ENCODE measurements at places on chromosomes 13 and 19.

- no peak for DNase-seq
These were observed 34.9 kb downstream of the ACTN4 start for GRCh38 chr19:38682195-38682867.

GRCh38 chr19:30046522-30046921 lies 104.5 kb downstream of the URI1 start:
- no peak for DNase-seq

GRCh38 chr13:46102255-46102605 lies 2.6 kb downstream of the CPB2 start:
- no peak for DNase-seq

GRCh38 chr19:38304866-38305429 lies 897 bp downstream of the C19orf33 start:
- DNase-seq = peak; percentile 96

DNA sequence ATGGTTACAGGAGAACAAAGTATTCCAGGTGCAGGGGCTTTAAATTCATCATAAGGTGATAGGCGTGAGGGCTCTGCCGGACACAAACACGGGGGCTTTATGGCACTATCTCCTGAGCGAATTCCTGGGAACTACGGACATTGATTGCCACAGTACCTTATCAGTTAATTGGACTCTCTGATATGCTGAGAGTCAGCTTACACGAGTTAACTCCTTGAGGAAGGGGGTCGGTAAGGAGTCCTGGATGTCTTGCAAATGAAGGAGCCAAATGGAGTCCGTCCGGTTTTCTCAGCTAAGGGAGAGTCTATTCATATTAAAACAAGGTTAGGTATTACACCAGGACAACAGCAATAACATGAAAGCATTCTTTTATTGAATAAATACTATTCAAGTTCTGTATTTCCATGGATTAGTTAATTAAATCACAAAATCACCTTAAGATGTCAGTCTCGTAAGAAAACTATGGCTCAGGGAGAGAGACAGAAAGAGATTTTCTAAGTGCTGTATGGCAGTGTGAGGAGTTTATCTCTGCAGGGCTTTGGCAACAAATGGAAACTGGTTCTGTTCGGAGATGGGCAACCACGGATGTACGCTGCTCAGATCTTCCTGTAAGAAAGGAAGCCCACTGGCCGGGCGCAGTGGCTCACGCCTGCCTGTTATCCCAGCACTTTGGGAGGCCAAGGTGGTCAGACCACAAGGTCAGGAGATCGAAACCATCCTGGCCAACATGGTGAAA lies 26.2 kb upstream of the HIF3A start:
- DNase-seq = no peak

- DNase-seq = peak; percentile 82
These were observed at the start of gene TGFB1 for GRCh38 chr19:41353466-41354342. TSS of gene TGFB1 (minus strand) at chr19:41353922. CDS start at chr19:41353044, 878 bp downstream.

GRCh38 chr19:17220207-17220758 lies 5.1 kb downstream of the USE1 start:
- peak; percentile 54 for DNase-seq

GRCh38 chr19:7373862-7374261 lies 25.1 kb downstream of the ARHGEF18 start:
- no peak for DNase-seq

GRCh38 chr13:24931450-24932251 lies 164.3 kb upstream of the PABPC3 start:
- no peak for DNase-seq

- DNase-seq = no peak
These were observed 48.0 kb upstream of the KATNAL1 start for GRCh38 chr13:30355384-30355699.

DNA sequence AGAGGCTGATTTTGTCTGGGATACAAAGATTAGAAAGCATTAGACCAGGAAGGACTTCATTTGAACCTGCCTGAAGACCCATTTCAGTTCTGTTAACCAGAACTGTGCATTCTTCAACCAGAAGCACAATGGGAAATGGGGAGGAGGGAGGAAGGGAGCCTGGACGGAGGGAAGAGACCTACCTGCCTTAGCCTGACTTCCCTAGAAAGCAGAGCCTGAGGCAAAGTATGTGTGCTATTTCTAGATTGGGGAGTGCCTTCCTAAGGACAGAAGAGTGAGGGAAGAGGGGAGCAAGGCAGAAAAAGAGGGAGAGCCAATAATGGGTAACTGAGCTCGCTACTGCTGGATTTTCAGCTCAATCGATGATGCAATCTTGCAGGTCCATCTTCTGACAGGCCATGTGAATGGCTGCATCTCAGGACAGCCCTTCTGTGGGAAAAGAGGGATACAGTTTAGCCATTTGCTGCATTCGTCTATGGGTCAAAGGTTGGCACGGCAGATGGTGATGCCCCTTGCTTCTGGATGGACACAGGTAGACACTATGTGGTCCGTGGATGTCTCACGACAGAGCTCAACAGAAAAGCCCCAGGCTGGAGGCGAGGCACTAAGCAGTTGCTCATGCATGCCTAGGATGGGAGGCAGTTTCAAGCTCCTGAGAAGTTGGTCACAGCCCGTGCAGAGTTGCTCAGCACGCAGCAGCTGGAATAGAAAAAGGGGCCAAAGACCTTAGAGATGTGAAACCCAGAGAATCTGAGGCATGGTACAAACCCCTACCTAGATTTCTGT lies 78.8 kb upstream of the UBL3 start:
- DNase-seq = no peak

DNA sequence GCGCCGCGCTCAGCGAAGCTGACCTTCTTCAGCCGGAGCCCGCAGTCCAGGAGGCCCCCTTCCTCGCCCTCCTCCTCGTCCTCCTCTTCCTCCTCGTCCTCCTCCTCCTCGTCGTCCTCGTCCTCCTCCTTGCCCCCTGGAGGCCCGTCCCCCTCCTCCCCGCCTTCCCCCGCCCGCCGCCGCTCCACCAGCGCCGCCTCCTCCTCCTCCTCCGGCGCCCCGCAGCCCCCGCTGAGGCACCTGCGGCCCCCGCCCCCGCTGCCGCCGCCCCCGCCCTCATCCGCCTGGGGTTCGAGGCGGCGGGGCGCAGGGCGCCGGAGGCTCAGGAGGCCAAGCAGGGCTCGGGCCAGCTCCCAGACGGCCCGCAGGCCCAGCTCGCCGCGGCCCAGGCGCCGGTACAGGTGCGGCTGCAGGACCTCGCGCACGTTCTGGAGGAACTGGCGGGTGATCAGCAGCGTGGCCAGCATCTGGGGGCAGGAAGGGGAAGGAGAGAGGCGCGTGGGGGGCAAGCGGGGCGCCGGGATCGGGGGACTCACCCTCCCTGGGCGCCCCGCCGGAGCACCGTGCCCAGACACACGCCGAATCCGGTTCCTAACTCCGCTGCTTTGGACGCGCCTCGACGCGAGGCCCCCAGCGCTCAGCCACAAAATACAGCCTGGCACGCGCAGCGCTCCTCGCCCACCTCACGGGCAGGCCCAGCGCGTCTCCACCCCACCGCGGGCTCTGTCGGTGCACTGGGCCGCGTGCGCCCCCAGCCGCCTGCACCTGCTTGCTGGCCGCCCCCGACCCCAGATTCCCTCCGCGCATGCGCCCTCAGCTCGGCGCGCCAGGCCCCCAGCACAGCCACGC lies 5.9 kb downstream of the ANO8 start:
- no peak for DNase-seq

- peak; percentile 24 for DNase-seq
These were observed 24.7 kb downstream of the GPR42 start for GRCh38 chr19:35395382-35396199.

GRCh38 chr19:11534538-11534937 lies 4.1 kb upstream of the CNN1 start:
- no peak for DNase-seq

- DNase-seq = peak; percentile 59
These were observed 749 bp downstream of the GATAD2A start for GRCh38 chr19:19405971-19406877.

DNA sequence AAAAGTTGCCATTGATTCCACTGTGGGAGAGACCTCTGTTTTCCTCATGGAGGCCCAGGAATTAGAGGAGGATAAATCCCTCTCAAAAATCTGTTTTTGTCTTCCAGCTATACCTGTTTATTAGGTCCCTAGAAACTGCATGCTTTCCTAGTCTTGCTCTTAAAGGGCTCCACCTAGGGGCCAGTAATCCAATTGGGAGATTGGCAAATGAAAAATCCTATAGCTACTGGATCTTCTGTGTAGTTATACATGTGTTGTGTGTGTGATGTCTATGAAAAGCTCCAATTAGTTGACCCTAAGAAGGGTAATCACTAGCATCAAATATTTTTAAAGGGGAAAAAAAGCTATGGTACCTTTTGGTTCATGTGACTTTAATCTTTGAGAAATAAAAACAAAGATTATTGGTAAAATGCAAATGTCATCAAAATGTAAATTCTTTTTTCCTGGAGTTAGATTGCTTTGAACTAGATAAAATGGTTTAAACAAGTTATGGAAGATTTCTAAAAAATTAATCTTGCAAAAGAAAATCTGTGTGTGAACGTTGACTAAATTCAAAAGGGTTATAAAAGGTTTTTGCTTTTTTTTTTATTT lies 63.4 kb upstream of the C1QTNF9B start:
- DNase-seq = no peak

DNA sequence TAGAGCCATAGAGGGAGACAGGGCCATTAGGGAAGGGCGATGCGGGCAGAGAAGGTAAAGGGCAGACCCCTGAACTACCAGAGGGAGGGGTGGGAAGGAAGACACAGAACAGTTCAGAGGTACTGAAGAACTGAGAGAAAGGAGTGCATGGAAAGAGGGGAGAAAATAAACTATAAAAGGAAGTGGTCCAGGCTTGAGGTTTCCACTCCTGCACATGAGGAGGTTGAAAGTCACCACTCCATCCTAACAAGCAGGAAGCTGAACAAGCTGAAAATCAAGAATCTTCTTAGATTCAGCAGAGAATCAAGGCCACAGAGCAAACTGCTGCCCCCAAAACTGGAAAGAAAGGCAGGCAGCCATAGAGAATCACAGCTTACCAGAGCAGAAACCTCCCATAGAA lies 45.1 kb downstream of the MIPEP start:
- DNase-seq = no peak

DNA sequence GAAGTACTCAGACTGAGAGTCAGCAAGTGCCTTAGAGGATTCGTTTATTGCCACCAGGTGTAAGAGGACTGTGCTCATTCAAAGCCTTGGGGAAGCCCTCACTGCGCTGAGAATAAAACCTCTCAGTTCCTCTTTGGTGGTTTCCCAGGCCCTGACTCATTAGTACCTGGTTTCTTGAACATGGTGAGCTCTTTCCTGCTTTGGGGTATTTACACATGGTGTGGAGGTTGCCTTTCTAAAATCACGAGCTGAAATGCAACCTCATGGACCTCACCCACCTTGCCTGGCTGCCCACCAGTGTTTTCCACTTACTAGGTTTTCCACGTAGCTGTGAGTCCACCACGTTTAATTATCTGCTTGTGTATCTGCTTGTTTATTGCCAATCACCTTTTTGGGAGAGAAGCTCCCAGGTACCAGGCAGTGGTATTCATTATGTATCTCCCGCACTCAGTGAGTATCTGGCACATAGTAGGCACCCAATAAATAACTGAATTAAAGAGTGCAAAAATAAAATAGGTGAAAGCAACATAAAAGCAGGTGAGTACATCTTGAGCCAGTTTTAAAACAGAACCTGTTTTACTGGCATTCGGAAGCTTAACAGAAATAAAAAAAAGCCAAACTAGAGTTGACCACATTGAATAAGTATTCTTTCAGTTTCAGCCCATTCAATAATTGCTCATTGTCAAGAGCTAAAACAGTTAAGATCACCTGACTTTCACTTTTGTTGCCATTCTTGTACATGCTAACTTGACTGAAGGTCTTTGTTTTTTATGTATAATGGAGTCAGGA lies 533.0 kb downstream of the MYO16 start:
- DNase-seq = no peak

DNA sequence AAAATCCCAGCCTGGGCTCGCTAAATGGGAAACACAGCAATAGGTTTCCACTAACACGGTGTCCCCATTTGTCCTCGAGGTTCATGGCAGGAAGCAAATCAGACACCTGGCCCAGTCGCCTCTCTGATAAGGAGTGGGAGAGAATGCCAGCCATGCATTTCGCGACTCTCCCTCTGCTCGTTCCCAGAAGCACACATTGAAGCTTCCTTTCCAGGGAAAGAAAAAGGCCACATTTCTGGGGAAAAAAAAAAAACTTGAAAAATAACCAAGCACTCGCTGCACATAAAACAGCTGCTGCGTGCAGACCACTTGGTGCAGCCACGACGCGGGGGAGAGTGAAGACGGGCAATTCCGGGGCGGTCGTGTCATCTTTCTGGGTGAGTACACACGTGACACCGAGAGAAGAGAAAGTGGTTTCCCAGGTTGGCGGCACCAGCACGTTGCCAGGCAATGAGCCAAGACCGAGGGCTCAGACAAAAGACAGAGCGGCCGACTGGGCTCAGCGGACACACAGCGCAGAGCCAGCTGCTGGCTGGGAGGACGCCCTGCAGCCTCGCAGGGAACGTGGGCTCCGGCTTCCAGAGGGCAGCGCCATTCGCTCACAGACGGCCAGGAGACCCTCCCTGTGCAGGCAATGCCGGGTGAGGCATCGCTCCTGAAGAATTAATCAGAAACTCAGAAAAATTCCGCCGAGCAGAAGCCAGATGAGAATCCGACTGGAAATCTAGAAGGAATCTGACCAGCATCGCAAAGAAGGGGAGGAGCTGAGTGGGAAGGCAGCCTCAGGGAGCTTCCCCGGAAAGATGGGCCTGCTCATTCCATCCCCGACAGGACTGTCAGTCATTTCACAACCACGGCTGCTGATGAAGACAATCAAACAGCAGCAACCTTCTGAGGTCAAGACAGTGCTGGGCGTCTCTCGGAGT lies 83.2 kb upstream of the IRS2 start:
- peak; percentile 47 for DNase-seq

GRCh38 chr19:16561382-16561781 lies 10.8 kb downstream of the SLC35E1 start:
- no peak for DNase-seq

DNA sequence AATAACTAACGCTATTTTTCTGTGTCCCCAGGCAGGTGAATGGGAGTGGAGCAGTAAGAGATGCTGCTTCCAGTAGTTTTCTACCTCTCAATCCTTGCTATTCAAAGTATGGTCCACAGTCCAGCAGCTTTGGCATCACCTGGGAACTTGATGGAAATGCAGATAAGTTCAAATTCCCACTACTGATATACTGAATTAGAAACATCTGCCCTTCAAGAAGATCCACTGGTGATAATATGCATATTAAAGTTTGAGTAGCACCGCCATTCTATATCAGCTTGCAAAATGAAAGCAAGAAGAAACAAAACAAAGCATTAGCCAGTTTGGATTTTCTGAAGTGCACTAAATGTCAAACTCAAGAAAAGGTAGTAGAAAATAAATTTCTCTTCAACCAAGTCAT lies 906.2 kb upstream of the PCDH20 start:
- DNase-seq = no peak

All from colonic mucosa (tissue), 4 donors.